ENCODE measurements at places on chromosomes 7 and 10.

DNA sequence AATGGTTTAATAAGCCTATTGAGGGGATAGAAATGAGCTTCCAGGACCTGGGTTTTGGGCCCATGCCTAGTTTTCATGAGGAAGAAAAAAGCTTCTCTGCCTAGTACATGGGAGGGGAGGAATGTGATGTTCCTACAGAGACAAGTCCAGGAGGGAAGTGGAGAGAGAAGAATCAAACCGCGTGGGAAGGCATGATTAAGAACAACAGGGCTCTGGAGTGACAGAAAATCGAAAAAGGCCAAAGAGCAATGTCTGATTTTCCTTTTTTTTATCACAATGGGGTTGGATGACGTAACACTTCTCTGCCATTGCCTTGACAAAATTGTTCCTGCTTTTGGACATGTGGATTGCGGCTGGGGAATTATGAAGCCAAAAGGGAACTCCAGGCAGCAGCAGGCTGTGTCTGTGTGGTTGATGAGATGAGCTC lies 258.6 kb downstream of the CXCL12 start:
- DNase-seq: no peak

DNA sequence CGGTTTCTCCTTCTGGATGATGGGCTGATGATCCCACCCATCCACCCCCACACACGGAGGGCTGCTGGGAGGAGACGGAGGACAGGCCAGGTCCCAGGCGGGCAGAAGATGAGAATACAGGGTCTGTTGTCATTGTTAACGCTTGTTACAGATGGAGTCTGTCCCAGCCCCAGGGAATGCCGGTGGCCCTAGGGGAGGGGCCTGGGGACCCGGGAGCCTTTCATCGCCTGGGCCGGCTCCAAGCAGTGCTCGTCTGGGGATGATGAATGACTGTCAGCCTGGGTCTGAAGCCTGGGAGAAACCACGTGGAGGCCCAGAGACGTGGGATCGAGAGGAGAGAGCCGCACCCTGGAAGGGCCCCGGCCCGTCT lies 69.2 kb downstream of the UNCX start:
- no peak for DNase-seq

DNA sequence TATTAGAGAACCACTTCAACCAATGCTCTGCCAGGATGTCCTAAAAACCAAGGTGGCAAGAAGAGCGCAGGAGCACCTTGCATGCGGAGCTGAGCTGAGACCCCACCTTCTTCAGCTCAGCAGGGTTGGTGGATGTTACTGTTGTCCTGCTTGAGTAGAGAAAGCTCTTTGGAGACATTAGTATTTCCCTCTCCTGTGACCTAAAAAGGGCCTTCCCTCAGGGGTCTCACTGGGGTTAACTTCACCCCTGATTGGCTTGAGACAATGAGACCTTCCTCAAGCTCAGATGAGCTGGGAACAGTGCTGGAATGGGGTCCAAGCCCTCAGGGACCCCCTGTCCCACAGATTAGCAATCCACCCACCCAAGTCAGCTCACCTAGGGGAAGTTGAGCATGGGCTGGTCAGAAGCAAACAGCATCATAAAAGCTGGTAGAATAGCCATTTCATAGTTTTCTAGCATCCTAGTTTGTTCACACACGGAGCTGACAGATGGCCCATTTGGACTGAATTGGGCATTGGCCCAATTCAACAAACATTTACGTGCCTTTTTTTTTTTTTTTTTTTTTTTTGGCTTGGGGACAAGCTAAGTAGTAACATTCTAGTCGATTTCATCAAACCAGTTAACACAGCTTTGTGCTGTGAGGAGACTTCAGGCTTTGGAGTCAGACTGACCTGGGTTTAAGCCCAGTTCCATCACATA lies 100.6 kb upstream of the HABP2 start:
- no peak for DNase-seq

DNA sequence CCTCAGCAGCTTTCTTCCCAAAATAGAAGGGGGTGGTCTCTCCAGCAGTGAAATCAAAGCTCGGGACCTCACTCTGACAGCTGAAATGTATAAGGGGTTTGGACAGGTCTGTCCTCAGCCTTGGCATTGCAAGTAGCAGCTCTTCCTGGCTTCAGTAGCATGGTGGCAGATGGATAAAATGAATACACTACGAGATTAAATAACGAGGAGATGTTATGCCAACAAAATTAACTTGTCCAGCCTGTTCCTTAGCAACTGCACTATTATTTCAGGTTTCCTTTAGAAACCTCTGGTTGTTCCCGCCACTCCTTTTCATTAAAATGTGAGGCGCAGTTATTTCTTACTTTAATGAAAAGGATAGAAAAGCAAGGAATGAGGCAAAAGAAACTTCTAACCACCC lies 24.9 kb downstream of the PRLHR start:
- no peak for DNase-seq

DNA sequence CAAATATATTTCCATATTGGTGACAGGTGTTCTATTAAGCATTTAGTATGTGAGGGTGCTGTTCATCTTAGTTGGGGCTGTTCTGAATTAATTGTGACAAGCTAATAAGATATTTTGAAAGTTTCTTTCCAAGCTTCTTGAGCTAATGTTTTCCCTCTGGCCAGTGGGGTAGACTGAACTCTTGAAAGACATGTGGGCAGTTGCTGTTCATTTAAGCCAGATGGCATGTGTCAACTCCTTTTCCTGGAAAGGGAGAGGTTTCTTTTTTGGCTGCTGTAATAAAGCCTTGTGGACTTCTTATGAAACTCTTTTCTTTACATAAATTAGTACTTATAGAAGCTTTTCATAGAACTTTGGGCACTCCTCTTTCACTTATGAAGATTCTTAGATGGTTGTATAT lies 21.7 kb downstream of the RAB18 start:
- DNase-seq: no peak

GRCh38 chr10:71250405-71250804 lies 38.0 kb downstream of the UNC5B start:
- no peak for DNase-seq
